Cardiac atrium fibroblast (primary cell): ENCODE measurements at places on chromosomes 3 and 15. TPM values are rescaled to one million over a fixed set of nuclear protein-coding genes. Genes with fewer than 3 reads are reported as not detected.

The SYNM gene
- total RNA-seq, result 1.1 and 1.6 TPM in 2 replicates

The RUBCN gene
- total RNA-seq, result 8.7 and 11.2 TPM in 2 replicates

The CRYGS gene
- 0.65 and 1.1 TPM in 2 replicates for total RNA-seq

The APEH gene
- total RNA-seq, result 80.2 and 111 TPM in 2 replicates

The GABRR3 gene
- not detected in 2 replicates for total RNA-seq

The CEP97 gene
- 6.0 and 6.9 TPM in 2 replicates for total RNA-seq

The TICRR gene
- 2.5 and 2.8 TPM in 2 replicates for total RNA-seq

The NMNAT3 gene
- total RNA-seq, result 0.49 TPM in 1 of 2 replicates, not detected in the other
